Fibroblast of gingiva (primary cell): ENCODE measurements at places on chromosomes 2 and 18.
A peak's percentile ranks its signal among the peaks of the same experiment; 100 is the strongest.

DNA sequence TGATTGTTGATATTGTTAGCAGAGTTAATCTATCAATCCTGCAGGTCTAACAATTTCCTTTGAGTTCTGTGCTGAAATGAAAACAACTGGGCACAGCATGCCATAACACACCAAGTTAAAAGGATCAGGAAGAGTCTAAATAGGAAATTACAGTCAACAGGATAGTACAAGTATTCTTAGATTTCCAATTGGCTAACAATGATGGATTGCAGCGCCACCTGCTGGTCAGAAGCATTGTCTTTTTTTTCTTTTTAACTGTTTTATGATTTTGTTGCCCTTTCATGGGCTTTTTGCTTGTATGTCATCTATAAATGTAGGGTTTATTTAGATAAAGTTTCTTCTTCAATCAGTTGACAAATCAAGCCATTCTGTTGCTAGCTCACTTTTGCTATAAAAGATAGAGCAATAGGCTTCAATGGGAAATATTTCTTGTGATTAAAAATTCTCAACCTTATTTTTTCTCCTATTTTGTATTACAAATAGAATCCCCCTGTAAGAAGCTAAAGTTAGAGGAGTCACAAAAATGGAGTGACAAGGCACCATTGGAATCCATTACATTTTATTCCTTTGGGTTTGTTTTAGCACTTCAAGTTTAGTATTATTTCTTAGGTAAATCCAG, 40.8 kb upstream of the RPRM start:
- DNase-seq, result peak; percentile 11

DNA sequence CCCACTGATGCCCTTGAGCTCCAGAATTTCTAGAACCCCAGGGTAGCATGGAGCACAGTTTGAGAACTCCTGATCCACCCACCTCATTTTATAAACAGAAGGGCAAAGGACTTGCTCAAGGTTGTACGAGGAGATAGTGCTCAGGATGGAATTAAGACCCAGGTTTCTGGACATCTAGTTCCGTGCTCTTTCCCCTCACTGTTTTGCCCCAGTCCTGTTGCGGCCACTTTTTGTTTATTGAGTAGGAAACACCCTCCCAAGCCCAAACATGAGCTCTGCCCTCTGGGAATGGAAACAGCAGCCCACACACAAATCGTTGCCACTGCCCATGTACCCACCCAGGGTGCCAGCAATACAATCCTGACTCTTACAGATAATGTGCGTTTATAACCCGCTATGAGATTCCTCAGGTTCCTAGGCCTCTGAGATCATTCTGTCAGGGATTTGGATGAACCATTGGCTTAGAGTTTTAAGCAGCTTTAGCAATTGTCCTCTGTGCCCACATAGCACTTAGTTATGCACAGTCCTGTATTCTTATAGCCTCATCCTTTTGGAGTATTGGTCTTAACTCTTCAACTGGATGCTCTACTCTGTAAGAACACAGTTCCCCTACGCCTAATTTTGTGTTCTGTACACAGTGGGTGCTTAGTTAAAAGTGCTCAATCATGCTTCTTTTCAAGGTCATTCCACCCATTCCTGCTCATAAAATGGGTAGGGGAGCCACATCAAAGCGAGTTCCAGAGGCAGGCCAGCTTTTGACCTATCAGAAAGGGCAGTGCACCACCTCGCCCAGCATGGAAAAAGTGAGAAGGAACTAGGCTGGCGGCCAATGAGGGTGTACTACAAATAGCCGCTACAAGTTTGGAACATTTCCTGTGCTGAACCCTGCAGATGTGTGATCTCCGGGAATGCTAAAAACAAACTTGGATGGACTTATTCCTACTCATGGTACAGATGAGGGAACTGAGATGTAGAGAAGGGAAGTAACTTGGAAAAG, 60.3 kb upstream of the IGFBP2 start:
- DNase-seq, result peak; percentile 86

DNA sequence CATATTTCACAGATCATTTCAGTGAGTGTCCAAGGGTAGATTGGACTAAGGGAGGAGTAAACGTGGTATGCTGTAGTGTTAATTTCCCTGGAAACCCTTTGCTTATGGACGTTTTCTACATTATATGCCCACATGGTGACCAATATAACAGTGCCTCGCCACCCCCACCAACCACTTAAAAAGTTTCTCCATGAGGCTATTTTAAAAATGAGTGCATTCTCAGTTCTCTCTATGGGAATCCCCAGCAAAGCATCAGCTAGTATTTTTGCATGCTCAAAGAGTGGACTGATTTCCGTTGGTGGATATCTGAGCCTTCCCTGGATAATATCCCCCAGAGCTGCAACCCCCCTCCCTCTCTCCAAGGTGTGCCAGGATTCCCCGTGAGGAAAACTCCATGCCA, 73.2 kb downstream of the TGFA start:
- DNase-seq, result no peak

- DNase-seq, result no peak
Observed at GRCh38 chr2:239734436-239735005, 290.6 kb downstream of the NDUFA10 start.
